ENCODE measurements at places on chromosomes 1 and 21. TPM values are rescaled to one million over a fixed set of nuclear protein-coding genes. Genes with fewer than 3 reads are reported as not detected.
A peak's percentile ranks its signal among the peaks of the same experiment; 100 is the strongest.

KISS1 gene
- 1.4 TPM for total RNA-seq

XKR8 gene
- 17.5 TPM for total RNA-seq

PLEKHA6 gene
- total RNA-seq: 71.7 TPM

ARHGEF16 gene
- total RNA-seq: 7.2 TPM

MYOG gene
- 0.18 TPM for total RNA-seq

TMEM69 gene
- total RNA-seq: 30.1 TPM

DNA sequence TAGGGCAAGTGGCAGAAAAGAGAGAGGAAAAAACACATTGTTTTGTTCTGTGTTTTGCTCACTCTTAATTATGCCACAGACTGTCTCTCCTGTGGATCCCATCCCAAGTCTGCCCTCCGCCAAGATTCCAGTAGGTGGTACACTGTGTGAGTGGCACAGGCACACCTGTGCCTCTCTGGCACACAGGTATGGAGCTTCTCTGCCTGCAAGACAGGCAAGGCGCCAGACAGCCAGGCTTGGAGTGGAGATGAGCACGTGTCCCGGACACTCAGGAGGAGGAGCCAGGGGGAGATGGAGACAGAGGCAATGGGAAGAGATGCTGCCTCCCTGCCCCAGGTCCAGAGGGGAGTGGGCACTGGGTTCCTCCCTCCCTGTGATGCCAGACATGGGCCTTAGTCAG, 6.5 kb upstream of the GRIK3 start:
- H3K36me3 ChIP-seq: no peaks in the 10 kb centered on the region
- H3K4me1 ChIP-seq: no peaks in the 10 kb centered on the region
- H3K4me3 ChIP-seq: no peak overlapping the region
- H3K27ac ChIP-seq: no peak overlapping the region

DNA sequence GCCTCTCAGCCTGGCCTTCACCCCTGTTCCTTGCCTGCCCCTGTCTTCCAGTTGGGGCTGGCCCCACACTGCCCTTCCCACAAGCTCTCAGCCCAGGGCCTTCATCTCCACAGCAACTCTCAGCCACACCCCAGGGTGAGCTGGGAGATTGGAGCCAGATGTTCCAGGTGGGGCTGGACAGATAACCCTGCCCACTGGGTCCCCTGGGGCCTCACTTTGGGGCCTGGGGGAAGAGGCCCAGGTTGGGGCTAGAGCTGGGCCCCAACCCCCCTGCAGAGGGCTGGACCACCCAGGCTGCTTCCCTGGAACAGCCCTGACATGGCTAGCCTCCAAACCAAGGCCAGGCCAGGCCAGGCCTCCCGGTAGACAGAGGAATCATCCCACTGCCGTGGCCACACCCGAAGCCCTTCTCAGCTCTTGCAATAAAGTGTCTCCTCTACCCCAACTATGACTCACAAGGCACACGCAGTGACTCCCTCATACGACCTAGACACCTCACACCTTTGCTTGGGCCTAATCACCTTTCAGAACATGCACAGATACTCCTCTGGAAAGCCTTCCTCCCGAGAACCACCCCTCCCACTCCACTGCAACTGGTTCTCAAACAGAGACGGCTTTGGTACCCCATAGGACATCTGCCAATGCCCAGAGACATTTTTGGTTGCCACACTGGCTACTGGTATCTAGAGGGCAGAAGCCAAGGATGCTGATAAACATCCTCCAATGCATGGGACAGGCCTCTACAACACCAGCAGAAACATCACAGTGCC, 22.2 kb downstream of the SLC2A1 start:
- peak overlapping the region; percentile 73 for H3K27ac ChIP-seq
- peaks cover 43% of the 10 kb centered on the region for H3K36me3 ChIP-seq
- no peaks in the 10 kb centered on the region for H3K27me3 ChIP-seq
- H3K4me3 ChIP-seq: no peak overlapping the region

DNA sequence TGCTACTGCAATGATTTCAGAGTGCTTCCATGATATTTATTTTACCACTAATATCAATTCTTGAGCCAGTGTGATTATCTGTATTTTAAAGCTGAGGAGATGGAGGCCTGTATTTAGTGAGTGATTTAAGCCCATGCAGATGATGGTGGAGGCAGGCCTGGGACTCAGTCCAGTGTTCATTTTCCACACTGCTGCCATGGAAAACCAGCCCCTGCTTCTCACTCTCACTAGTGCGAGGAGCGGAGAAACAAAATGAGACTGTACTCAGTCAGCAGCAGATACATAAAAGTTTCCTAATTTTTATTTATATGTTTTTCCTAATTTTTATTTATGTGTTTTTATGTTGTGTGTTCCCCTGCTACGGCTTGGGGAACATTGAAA, 32.8 kb downstream of the LRRC8B start:
- H3K4me1 ChIP-seq: peaks cover 13% of the 10 kb centered on the region
- H3K27ac ChIP-seq: no peak overlapping the region
- DNase-seq: no peak

GRCh38 chr1:231631717-231632116, 5.1 kb downstream of the DISC1 start:
- H3K4me3 ChIP-seq: no peak overlapping the region
- DNase-seq: no peak
- no peaks in the 10 kb centered on the region for H3K36me3 ChIP-seq
- no peak overlapping the region for H3K27ac ChIP-seq
- no peaks in the 10 kb centered on the region for H3K4me1 ChIP-seq

GRCh38 chr1:93152835-93153234, 27.4 kb downstream of the TMED5 start:
- H3K27ac ChIP-seq: no peak overlapping the region
- H3K4me1 ChIP-seq: no peaks in the 10 kb centered on the region
- DNase-seq: no peak

DNA sequence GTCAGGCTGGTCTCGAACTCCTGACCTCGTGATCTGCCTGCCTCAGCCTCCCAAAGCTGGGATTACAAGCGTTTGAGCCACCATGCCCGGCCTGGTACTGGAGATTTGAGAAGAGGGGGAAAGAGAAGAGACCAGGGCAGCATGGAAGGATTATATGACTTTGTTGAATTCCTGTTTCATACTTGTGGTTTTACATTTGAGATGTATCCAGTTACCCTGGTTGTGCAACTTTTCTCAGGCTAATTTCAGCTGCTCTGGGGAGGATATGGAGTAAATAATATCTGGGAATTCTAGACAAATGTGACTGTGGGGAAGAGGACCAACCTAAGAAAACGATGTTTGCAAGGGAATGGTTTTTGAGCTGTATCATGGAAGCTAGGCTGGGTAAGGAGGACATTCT, 89.5 kb upstream of the GREM2 start:
- no peaks in the 10 kb centered on the region for H3K4me1 ChIP-seq
- H3K27ac ChIP-seq: no peak overlapping the region
- peak; percentile 6 for DNase-seq
- no peaks in the 10 kb centered on the region for H3K36me3 ChIP-seq

- peak; percentile 49 for DNase-seq
- H3K4me3 ChIP-seq: no peak overlapping the region
- no peak overlapping the region for H3K27ac ChIP-seq
- no peaks in the 10 kb centered on the region for H3K36me3 ChIP-seq
- H3K4me1 ChIP-seq: no peaks in the 10 kb centered on the region
Observed at GRCh38 chr1:217311766-217312165, 319.1 kb downstream of the GPATCH2 start.

DNA sequence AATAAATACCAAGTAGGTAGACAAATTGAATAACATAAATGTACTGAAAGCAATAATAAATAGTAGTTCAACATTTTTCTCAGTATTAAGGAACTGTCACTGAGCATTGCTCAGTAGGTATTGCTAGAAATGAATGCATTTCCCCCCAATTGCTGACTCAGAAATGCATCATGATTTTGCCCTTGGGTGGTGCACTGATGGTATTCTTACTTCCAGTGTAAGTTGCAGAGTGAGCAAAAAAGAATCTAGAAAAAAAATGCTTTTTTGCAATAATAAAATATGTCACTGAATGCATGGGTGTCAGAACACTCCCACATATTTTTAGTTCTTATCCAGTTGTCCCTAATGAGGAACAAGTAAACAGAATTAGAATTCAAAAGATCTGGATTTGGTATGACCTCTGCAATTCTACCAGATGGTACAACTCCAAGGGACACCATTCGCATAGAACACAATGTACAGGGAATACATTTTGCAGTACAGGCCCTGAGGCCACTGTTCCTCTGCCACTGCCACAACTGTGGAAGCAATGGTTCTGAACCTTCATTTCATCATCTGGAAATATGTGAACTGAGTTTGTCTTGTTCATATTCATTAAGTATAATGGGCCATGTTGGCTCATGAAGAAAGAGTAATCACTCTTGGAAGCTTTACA, 78.0 kb downstream of the ATP6V1G3 start:
- no peaks in the 10 kb centered on the region for H3K36me3 ChIP-seq
- no peak overlapping the region for H3K27ac ChIP-seq

GRCh38 chr21:38567335-38567969, 69.2 kb upstream of the ERG start:
- H3K4me1 ChIP-seq: no peaks in the 10 kb centered on the region
- peak; percentile 40 for DNase-seq
- peaks cover 10% of the 10 kb centered on the region for H3K27me3 ChIP-seq
- no peak overlapping the region for H3K4me3 ChIP-seq
- no peaks in the 10 kb centered on the region for H3K36me3 ChIP-seq

DNA sequence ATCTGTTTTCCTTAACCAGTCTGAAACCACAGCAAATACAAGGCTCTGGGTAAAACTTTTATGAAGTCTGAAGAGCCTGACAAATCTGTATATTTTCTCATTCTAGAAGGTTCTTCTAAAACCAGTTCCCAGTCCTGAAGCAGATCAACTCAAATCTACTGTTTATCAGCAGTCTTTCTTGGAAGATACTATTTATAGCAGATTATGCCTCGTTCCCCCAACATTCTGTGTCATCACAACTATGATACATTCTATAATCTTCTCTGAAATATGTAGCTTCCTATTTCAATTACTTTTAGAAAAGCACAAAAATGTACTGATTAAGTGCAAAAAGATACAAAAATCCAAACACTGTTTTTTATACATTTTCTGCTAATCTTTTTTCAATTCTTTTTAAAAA, 67.5 kb downstream of the NIBAN1 start:
- H3K27ac ChIP-seq: no peak overlapping the region
- no peaks in the 10 kb centered on the region for H3K36me3 ChIP-seq
- H3K4me1 ChIP-seq: no peaks in the 10 kb centered on the region
- DNase-seq: no peak
- H3K27me3 ChIP-seq: no peaks in the 10 kb centered on the region

DNA sequence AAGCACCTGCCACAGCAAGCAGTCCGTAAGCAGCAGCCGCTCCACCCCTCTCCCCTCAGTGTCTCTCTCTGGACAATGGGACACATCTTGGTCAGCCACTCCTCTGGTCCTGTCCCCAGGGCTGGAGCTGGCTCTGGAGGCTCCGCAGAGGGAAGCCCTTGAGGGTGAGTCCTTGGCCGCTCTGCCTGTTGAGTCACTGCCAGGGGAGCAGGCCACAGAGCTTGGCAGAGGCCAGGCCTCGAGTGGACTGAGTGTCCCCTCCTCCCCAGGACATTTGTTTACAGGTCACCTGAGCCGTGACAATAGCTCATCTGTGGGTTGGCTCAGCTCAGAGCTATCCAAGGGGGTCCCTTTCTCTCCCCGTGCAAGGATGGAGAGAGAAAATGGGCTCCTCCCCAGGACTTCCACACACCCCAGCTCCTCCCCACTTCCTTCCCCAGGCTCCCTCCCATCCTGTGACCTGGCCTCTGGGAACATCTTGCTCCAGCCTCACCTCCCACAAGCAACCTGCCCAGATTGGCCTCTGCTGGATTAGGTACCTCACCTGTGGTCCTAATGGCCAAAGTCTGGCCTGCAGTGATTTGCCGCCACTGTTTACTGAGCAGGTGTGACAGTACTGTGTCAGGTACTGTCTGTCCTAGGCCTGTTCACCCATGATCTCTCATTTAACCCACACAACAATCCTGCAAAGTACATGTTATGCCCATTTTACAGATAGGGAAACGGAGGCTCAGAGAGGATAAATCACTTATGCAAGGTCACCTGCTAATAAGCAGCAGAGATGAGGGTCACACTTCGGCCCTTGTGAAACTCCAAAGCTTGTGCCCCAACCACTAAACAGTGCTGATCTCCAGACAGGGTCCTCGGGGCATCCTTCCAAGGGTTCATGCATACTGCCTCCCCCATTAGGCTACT, 4.8 kb downstream of the FAM131C start:
- no peaks in the 10 kb centered on the region for H3K27me3 ChIP-seq
- H3K36me3 ChIP-seq: no peaks in the 10 kb centered on the region
- H3K4me3 ChIP-seq: no peak overlapping the region
- no peak overlapping the region for H3K27ac ChIP-seq
- peaks cover 6% of the 10 kb centered on the region for H3K4me1 ChIP-seq

DNA sequence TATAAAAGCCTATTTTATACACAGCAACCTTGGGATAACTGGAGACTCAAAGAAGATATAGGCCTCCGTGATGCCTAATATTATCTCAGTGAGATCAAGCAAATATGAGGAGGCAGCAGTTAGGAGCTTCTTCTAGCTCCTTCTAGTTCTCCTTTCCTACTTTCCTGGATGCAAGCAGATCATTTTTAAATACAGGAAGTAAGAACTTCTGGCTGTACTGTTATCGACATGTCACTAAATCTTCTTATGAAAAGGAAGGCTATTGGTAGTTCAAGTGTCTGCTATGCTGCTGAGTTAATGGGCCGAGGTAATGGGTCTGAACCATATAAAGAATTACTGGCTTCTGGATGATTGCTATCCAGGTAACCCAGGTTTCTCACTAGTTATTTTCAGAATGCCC, 15.9 kb downstream of the HSPA13 start:
- H3K4me3 ChIP-seq: no peak overlapping the region
- DNase-seq: no peak
- no peak overlapping the region for H3K27ac ChIP-seq
- H3K4me1 ChIP-seq: no peaks in the 10 kb centered on the region
- H3K27me3 ChIP-seq: no peaks in the 10 kb centered on the region

DNA sequence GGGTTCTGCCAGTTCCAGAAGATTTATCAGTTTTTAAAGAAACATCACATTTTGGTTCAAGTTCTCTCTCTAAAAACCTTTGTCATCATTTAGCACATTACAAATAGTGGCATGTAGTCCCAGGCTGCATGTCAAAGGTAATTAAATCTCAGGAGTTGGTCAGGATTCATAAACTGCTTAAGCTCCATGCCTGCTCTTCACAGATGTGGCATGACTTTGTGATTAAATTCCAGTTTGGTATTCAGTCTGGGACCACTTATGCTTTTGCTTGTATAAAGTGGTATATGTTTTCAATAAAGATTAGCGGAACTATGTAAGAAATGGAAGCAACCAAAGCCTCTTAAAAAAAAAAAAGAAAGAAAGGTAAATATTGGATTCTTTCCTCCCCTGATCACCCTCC, 408.0 kb downstream of the DISC1 start:
- H3K36me3 ChIP-seq: no peaks in the 10 kb centered on the region
- no peak overlapping the region for H3K27ac ChIP-seq
- H3K27me3 ChIP-seq: no peaks in the 10 kb centered on the region
- DNase-seq: no peak
- peaks cover 3% of the 10 kb centered on the region for H3K4me1 ChIP-seq
- H3K4me3 ChIP-seq: no peak overlapping the region

GRCh38 chr1:230758709-230759368, 11.7 kb downstream of the CAPN9 start:
- no peak for DNase-seq
- H3K4me3 ChIP-seq: no peak overlapping the region
- peaks cover 15% of the 10 kb centered on the region for H3K4me1 ChIP-seq
- H3K27me3 ChIP-seq: no peaks in the 10 kb centered on the region
- H3K27ac ChIP-seq: no peak overlapping the region

Measured in cardiac muscle cell (in vitro differentiated cells and primary cell).